ENCODE measurements at places on chromosomes 5 and 9.
A peak's percentile ranks its signal among the peaks of the same experiment; 100 is the strongest.

DNA sequence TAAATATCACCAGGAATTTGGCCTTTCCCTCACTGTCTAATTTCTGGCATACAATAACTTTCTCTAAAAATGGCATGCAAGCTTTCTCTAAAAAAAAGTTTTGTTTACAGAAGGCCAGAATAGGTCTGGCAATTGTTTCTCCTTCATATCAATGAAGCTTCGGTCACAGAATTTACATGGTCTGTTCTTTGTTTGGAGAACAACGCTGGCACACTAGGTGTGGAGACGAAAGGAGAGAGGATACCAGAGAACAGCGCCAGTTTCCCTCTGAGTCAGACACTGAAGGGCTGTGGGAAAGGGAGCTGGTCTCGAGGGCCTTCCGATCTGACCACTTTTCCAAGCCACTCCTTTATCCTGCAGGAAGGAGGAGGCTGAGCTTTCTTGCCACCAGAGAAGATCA is 60.1 kb upstream of the ITGA1 start:
- peak; percentile 30 for DNase-seq

- no peak for DNase-seq
Measured at GRCh38 chr9:113934829-113935676, 58.9 kb downstream of the ZNF618 start.

- no peak for DNase-seq
Measured at GRCh38 chr5:3025392-3025791, 273.9 kb upstream of the IRX2 start.

- DNase-seq = no peak
Measured at GRCh38 chr9:72462340-72462739, 59.1 kb upstream of the TMC1 start.

- no peak for DNase-seq
Measured at GRCh38 chr5:79401216-79401615, 112.7 kb downstream of the HOMER1 start.

- DNase-seq = no peak
Measured at GRCh38 chr5:139982157-139982974, 60.7 kb downstream of the NRG2 start.

GRCh38 chr5:73118391-73118973 is 1.9 kb upstream of the TMEM171 start:
- DNase-seq = no peak

GRCh38 chr9:123036893-123037545 is 3.6 kb downstream of the GPR21 start:
- DNase-seq = no peak

GRCh38 chr5:171537070-171537849 is 117.8 kb downstream of the FGF18 start:
- DNase-seq = peak; percentile 59

- no peak for DNase-seq
Measured at GRCh38 chr5:128338649-128339048, 199.4 kb downstream of the FBN2 start.

- DNase-seq = no peak
Measured at GRCh38 chr9:95058121-95058785, 259.3 kb downstream of the FANCC start.

GRCh38 chr9:82333671-82334070 is 345.1 kb downstream of the SPATA31D1 start:
- no peak for DNase-seq

DNA sequence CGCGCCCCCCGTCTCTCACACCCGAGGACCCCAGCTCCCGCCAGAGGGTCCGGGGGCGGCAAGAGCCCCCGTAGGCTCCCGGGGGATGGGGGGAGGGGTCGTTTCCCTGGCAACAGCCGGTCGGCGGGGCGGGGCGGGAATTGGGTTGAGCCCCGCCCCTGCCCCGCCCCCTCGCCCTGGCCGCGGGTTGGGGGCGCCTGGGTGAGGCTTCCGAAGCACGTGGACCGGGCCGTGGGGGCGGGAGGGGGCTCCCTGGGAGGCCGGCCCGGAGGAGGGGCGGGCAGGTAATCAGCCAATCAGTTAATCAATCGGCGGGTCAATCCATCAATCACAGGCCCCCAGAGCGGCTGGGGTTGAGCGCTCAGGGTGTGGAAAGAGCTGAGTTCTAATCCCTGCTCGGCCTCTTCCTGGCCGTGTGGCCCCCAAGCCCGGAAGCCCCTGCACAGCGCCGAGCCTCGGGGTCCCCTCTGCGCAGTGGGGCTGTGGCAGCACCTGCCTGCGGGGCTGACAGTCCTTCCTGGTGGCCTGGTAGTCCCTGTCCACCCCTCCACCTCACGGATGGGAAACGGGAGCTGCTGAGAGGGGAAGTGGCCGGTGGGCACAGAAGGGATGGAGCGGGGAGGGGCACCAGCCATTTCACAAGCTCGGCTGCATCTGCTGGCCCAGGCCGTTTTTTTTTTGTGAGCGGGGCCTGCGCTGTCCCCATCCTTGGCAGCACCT is 174.2 kb upstream of the IER5L start:
- DNase-seq = no peak

DNA sequence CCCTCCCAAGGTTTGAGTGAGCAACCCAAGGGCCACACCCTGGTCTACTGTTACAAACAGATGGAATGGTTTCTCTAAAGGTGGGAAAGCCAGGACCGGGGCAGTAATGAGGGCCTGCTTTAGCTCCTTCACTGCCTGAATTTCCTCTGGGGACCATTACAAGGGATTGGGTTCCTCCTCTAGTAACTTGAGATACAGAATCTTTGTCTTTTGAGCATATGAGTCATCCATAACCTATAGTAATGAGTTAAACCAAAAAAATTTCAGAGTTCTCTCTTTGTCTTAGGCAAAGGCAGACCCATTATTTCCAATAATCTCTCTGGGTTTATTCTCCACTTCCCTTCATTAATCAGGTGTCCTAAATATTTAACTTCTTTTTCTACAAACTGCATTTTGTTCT is 618.8 kb downstream of the HINT1 start:
- no peak for DNase-seq

- DNase-seq = no peak
Measured at GRCh38 chr9:136857166-136857565, 5.0 kb downstream of the MAMDC4 start.

DNA sequence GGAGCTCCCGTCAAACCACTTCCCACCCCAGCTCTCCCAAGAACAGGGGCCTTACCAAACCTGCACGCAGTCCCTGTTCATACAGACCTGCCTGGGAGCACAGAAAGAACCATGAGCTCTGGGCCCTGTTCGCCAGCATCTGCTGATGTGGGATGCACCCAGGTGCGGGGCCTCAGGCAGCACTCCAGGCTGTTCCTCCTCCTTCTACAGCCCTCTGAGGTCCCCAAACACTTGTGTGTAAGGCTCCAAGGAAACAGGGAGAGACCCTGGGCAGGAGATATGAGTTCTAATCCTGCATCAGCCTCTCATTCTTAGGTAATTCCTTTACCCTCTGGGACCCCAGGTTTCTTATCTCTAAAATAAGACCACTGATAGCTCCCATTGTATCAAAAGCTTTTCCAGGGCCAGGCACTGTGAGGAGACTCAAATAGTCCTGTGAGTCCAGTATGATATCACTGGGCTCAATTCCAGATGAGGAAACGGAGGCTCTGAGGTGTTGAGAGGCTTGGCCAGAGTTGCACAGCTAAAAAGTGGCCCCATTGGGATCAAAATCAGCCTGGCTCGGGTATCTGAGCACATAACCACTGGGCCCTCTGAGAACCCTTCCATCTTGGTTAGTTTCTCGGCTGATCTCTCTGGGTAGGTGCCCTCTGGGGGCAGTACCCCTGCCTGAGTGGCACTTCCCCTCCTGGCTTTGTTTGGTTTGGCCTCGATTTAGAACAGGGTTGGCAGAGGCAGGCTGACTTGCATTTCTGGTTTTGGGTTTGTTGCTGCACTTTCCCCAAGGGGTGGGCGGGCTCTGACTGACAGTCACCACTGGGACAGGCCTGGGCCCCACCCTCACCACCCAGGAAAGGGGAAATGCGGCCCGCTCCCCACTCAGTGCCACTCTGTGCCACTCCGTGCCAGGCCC is 116.8 kb downstream of the RGS3 start:
- no peak for DNase-seq

- no peak for DNase-seq
Measured at GRCh38 chr9:75197561-75197960, 109.2 kb downstream of the OSTF1 start.

DNA sequence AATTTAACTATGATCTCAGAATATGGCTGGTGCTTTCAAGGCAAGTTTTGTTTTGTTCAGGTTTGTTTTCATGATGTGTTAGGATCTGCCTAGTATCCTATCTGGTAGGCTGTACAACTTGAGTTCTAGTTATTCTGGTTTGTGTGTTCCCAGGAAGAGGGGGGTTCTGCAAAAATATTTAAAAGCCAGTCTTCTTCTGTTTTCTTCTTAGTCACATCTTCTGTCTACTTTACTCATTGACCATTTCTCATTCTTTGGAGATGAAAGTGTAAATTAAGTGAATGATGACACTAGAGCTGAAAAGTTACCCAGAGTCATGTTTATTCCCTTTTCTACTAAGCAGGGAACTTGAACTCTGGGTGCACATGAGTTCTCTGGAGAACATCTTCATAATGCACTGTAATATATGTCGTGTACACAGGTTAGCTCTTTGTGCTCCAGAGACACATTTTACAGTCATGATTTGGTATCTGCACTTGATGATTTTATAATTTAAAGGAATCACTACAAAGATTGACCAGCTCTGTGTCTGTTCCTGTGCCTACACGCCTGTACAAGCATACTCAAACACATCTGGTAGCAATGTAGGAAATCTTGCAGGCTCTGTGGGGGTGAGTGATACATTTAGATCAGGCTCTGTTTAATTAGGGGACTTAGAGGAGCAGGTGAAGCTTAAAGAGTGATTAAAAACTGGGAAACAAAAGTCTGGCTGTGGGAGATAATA is 5.0 kb downstream of the SMAD5 start:
- DNase-seq = no peak

GRCh38 chr9:127089631-127090081 is 32.8 kb downstream of the ANGPTL2 start:
- DNase-seq = no peak

DNA sequence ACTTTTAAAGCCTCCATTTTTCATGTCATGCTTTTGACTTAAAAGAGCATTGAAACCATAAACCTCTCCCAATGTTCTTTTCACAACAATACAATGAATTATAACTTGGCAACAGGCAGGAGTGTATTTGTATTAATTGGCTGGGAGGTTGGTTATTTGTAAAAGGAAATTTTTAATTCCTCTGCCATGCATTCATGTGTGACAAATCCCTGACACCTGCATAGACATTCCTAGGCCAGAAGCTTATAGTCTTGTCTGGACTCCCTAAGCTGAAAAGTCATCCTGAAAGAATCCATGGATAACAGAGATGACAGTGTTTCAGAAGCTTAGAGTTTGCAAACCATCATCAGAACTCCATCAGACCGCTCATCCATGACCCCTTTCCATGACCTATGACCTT is 76.3 kb upstream of the PTGER4 start:
- no peak for DNase-seq

GRCh38 chr5:113081091-113081839 is 104.7 kb downstream of the DCP2 start:
- no peak for DNase-seq

DNA sequence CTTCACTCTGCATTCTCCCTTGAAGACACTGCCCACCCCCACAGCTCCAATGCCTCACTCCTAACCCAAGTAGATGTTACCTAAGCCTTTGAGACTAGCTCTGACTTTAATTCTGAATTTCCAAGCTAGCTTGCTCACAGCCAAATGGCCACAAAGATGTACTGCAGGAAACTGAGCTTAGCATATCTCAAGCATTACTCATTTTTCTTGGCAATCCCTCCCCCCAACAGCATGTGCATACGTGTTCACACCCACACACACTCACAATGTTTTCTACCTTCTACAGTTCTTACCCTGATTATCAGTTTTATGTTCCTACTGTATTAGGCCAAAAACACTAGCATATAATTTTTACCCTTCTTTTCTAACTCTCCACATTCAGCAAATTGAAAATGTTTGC is 13.7 kb upstream of the GRIA1 start:
- peak; percentile 50 for DNase-seq

GRCh38 chr5:74334062-74334761 is 306.3 kb downstream of the ENC1 start:
- DNase-seq = no peak

- DNase-seq = no peak
Measured at GRCh38 chr9:134593286-134594077, 48.1 kb upstream of the COL5A1 start.

DNA sequence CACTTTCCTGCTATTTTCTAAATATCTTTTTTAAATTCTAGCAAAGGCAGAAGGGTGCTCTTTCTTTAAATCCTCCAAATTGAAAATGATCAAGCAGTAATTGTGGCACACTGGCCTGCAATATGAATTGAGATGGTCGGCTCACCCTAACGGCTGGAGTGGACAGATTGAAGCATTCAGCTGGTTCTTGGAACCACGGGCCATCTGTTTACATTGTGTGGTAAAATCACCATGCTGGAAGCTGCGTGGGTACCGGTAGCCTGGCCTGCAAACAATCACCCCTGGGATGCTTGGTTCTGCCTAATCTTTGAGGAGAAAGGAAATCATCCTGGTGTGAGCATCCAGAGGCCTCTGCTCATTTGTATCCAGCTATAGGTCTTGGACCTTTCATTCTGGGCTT is 289.3 kb downstream of the ZNF608 start:
- no peak for DNase-seq

GRCh38 chr9:13816837-13817236 is 497.1 kb downstream of the NFIB start:
- DNase-seq = no peak

GRCh38 chr9:99614341-99614740 is 207.3 kb upstream of the NR4A3 start:
- no peak for DNase-seq

- DNase-seq = no peak
Measured at GRCh38 chr5:142660731-142661130, 25.2 kb downstream of the FGF1 start.

GRCh38 chr9:33813712-33814641 is 3.0 kb upstream of the UBE2R2 start:
- peak; percentile 92 for DNase-seq

GRCh38 chr9:122200960-122201595 is 27.7 kb downstream of the LHX6 start:
- no peak for DNase-seq

DNA sequence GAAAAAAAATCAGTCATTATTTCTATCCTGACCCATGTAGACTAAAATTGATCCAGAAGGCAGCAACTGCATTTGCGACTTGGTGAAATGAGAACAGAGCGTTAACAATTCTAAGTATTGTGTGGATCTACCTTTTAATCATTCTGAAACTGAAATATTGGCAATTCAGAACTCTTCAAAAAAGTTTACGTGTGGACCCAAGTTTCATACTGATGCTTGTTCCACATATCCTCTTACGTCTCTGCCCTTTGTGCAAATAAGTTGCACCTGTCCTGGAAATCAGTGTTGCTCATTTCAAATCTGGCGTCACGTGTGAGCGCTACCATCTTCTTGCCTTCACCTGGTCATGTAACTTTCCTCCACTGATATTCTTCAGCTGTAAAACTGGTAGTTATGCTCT is 74.7 kb downstream of the NTRK2 start:
- DNase-seq = no peak

DNA sequence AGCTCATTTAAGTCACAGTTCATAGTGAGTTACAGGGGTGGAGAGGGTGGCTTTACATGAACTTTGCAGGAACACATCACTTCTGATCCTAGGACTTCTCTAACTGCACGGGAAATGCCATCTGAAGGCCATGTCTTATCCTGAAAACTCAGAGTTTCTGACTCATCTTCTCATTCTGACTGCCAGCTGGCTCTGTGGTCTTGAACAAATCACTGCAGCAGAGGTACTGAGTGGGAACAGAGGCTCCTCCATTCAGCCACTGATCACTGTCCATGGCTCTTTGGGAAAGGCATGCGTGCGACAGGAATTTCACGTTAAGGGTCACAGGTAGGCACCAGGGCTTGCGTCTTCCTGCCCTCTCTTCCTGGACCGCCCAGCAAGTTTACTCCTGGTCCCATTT is 114.6 kb upstream of the LRRTM2 start:
- no peak for DNase-seq

- no peak for DNase-seq
Measured at GRCh38 chr9:89803403-89803802, 198.6 kb downstream of the GADD45G start.
